ENCODE measurements at places on chromosomes 1 and 21.

GRCh38 chr1:154174654-154175053 is 17.2 kb downstream of the TPM3 start:
- DNase-seq, result no peak

GRCh38 chr1:92705446-92705845 is 79.5 kb downstream of the EVI5 start:
- DNase-seq, result no peak

GRCh38 chr1:23291706-23292105 is 52.4 kb downstream of the HNRNPR start:
- DNase-seq, result no peak

DNA sequence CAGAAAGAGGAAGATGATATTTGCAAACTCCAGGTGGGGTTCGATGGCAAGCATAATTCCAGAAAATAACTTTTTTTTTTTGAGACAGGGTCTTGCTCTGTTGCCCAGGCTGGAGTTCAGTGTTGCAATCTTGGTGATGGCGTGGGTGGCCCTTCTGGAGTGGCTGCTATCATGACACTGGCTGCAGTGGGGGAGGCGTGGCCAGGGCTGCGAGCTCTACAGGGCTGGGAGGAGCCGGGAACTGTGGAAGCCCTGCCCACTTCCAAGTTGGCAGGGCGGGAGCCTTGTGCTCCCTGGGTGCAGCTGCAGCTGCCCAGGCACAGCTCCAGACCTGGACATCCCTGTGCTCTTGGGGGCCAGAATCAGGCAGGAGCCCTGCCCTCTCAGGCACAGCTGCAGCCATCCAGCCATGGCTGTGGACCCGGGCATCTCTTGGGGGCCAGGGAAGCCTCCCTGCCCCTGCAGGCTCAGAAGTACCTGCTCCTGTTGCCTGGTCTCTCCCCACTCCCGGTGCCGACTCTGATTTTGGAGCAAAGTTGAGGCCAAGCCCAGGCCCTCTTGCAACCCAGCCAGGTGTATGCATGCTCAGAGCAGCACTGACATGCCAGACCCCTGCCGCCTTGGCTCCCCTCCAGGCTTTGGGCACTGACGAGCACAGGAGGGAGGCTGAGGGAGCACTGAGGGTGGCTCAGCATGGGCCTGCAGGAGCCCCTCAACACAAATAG is 7.2 kb upstream of the BCL10 start:
- no peak for DNase-seq

- DNase-seq, result no peak
Observed at GRCh38 chr1:35708952-35709351, 9.7 kb downstream of the C1orf216 start.

DNA sequence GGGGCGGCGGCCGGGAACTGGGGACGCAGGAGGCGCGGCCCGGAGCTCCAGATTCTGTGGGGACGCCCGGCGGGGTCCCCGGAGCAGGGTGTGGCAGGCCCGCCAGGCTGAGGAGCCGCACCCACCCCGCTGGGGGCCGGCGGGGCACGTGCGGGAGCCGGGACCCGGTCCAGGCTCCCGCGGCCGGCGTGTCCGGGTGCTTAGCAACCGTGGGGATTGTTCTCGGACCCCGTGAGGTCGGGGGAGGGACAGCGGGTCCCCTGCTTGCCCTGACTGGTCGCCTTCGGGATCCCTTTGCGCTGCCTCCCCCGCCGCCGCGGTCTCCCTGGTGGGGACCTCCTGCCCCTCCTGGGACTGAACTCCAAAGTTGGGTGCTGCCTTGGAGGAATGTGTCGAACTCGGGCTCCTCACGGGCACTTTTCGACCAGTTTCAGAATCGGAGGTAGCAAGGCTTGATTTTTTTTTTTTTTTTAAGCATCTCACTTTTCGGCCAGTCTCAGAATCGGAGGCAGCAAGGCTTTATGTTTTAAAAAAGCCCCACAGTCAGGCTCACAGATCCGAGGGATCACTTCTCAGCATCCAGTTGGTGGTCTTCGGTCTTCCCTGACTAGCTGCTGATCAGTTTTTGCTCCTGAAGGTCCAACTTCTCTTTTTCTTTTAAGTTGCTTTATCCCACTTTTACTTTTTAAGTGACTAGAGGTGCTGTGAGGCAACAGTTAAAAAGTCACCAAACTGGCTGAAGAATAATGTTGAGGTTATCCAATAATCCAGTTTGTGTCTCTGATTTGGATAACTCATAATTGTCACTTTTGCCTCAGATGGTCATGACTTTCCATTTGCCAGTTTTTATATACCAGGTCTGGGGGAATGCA is 648 bp downstream of the FAM76A start:
- DNase-seq, result no peak

- no peak for DNase-seq
Observed at GRCh38 chr1:9349331-9349851, 56.7 kb downstream of the SPSB1 start.

DNA sequence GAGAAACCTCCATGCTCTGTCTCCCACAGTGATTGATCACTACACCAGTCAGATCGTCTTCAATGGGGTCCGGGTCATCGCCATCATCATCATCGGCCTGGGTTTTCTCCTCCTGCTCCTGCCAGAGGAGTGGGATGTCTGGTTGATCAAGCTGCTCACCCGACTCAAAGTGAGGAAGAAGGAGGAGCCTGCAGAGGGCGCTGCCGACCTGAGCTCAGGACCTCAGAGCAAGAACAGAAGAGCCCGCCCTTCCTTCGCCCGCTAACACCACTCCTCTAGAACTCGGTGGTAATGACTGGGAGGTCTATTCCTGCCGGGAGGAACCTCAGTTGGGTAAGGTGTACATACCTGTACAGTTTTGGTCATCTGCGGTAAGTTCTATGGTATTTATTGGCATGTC is 50.3 kb upstream of the COA6 start:
- no peak for DNase-seq

- no peak for DNase-seq
Observed at GRCh38 chr1:154213274-154213673, 7.1 kb upstream of the CFAP141 start.

All from epithelial cell of prostate (primary cell).